ENCODE measurements at places on chromosomes 12 and 14.
A peak's percentile ranks its signal among the peaks of the same experiment; 100 is the strongest.

- DNase-seq: no peak
Observed at GRCh38 chr12:77377116-77377515, 311.7 kb upstream of the E2F7 start.

DNA sequence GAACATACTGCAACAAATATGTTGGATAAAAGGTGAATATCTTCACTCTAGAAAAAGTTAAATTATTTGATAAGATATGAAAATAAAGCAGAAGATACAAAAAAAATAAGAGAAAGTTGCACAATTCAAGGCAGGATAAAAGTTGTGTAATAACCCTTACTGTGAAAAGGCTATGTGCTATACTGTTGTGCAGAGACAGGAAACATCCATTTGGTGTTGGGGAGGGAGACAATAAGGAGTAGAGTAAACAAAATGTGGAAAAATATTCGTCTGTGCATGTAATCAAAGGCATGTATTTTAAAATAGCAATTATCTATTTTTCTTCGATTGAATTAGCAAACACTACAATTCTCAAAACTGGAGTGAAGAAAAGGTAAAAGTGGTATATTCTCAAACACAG is 34.8 kb downstream of the PTHLH start:
- no peak for DNase-seq

- no peak for DNase-seq
Observed at GRCh38 chr12:76746516-76746915, 17.4 kb upstream of the ZDHHC17 start.

DNA sequence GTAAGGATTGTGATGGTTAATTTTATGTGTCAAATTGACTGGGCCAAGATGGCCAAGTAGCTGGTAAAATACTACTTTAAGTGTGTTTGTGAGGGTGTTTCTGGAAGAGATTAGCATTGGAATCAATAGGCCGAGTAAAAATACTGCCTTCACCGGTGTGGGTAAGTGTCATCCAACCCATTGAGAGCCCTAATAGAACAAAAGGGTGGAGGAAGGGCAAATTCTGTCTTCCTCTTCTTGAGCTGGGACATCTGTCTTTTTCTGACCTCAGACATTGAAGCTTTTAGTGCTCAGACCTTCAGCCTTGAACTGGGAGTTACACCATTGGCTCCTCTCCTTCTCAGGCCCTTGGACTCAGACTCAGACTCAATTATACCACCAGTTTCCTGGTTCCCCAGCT is 8.0 kb upstream of the ETV6 start:
- DNase-seq: no peak

GRCh38 chr14:37466623-37467088 is 128.4 kb downstream of the FOXA1 start:
- DNase-seq: no peak

DNA sequence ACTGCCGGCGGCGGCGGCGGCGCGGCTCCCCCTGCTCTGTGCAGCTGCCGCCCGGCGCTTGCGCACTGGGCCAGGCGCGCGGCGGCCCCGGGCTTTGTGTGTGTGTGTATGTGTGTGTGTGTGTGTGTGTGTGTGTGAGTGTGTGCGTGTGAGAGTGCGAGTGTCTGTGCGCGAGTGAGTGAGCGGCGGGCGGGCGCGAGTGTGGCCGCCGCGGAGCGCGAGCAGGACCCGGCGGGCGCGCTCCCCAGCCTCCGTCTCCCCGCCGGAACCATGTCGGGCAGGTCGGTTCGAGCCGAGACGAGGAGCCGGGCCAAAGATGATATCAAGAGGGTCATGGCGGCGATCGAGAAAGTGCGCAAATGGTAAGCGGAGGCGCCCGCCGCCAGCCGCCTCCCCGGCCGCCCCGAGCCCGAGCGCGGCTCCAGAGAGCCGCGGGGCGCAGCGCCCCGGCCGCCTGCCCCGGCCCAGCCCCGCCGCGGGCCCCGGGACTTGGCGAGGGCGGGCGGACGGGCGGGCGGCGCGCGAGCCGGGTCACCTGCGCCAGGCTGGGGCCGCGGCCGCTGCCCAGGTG is at the start of gene BCL7A:
Gene BCL7A (plus strand): TSS at position 63 of the 571 bp plus-strand sequence. CDS start 208 bp downstream, at position 271.
- DNase-seq: peak; percentile 68

DNA sequence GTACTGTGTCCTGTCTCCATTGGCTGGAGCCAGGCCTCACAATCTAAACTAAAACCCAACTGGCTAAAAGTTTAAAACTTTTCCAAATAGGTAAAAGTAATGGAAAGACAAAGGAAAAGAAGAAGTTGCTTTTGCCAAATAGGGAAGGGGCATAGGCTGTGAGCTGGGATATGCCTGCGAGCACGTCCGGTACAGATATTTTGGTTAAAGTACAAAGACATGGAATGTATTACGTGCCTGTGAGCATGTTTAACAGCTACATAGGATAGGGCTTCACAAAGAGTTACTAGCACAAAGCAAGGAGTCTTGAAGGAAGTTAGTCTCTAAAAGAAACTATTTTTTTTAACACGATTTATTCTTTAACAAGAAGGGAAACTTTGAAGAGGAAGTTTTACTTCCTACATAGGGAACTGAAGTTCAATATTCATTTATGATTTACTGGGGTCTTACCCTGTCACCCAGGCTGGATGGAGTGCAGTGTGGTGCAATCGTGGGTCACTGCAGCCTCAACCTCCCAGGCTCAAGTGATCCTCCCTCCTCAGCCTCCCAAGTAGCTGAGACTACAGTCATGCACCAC is 41.9 kb upstream of the INF2 start:
- no peak for DNase-seq

DNA sequence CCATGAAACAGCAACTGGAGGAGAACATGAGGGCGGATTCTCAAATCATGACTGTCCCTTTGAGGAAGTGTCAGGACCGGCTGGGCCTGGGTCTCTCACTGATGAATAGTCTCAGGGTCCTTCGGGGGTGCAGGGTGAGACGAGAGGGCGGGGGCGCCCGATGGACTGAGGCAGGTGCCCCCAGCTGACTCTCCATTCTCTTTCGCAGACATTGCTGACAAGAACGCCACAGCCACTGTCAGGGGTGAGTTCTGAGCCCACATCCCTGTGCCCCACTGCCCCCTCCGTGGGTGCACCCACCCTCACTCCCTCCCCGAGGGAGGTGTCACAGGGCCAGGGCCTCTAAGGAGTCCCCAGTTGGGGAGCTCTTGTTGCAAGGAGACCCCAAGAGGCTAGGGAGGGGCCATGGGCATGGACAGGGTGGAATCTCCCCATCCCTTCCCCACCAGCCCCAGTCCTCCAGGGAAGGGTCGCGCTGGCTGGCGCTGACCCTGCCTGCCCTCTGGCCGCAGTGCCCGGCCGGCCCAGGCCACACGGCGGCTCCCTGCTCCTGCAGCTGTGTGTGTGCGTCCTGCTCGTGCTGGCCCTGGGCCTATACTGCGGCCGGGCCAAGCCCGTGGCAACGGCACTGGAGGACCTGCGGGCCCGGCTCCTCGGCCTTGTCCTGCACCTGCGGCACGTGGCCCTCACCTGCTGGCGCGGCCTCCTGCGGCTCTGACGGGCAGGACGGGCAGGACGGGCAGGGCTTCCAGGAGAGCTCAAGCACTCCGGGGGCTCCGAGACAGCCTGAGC is 8.7 kb downstream of the C14orf180 start:
- DNase-seq: no peak

DNA sequence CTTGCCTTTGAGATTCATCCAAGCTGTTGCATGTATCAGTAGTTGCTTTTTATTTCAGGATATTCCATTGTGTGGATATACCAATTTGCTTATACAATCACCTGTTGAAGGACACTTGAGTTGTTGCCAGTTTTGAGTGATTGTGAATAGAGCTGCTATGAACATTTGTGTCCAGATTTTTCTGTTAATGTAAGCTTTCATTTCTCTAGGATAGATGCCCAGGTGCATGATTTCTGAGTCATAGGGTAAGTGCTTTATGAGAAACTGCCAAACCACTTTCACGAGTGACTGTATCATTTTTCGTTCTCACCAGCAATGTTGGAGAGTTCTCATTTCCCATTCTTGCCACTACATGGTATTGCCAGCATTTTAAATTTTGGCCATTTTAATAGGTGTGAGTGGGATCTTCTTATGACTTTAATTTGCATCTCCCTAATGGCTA is 434.6 kb upstream of the RGS6 start:
- no peak for DNase-seq

- no peak for DNase-seq
Observed at GRCh38 chr14:85602345-85602744, 72.4 kb downstream of the FLRT2 start.

DNA sequence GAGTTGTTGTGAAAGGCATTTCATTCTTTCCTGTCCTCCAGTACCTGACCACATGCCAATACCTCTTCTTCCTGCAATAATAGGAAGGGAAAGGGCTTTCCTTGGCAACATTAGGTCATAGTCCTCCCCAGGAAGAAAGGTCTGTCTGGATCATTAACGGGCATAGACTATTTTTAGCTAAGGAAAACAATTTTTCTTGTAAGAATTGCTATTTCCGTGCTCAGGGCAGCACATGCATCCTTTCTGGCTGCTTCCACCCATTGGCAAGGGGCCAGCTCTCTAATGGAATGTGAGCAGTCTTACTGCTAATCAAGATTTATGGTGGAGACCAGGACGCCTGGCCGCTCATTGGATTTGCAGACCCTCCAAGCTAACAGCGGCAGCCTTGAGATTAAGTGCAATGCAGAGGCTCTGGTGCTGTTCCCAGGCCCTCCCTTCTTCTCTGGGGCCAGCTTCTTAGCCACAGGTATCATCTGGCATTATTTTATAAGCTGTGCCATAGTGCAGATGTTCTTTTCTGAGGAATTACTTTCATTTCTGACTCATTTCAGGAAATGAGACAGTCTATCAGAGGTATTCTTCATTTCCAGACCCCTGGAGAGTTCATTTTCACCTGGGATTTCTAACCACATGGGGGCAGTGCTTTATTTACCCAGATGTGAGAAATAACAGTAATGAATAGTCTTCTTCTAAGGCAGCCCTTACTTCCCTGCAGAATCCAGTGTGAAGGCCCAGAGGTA is 52.9 kb downstream of the ANO6 start:
- DNase-seq: no peak

DNA sequence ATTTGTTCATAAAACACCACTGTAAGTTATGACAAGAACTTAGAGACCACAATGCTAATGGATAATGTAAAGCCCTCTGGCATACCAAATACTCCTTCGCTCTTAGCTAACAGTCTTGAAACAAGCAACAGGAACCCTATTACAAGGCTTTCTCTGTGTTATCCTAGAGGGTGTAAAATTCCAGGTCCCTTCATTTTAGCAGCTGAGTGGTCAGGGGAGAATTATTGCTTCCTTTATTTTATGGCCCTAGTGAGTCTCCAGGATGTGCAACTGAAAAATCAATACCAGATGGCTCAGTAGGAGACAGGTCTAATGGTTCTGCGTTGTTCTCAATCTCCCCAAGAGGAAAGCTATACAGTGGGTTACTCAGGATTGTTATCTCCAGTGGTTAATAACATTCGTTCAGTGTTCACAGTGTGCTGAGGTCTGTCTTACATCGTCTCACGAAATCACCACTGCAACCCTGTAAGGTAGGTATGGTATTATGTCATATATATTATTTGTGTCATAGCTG is 172.7 kb upstream of the CNOT2 start:
- no peak for DNase-seq

- peak; percentile 78 for DNase-seq
Observed at GRCh38 chr14:91349481-91350074, 68.0 kb downstream of the CCDC88C start.

Data from activated CD4-positive, alpha-beta T cell treated with anti-CD3 and anti-CD28 coated beads for 48 hours (primary cell).